Astrocyte of the cerebellum (primary cell): ENCODE measurements at places on chromosomes 6 and 20.

GRCh38 chr20:3239867-3240775 is 1.1 kb upstream of the SLC4A11 start:
- no peak for DNase-seq

DNA sequence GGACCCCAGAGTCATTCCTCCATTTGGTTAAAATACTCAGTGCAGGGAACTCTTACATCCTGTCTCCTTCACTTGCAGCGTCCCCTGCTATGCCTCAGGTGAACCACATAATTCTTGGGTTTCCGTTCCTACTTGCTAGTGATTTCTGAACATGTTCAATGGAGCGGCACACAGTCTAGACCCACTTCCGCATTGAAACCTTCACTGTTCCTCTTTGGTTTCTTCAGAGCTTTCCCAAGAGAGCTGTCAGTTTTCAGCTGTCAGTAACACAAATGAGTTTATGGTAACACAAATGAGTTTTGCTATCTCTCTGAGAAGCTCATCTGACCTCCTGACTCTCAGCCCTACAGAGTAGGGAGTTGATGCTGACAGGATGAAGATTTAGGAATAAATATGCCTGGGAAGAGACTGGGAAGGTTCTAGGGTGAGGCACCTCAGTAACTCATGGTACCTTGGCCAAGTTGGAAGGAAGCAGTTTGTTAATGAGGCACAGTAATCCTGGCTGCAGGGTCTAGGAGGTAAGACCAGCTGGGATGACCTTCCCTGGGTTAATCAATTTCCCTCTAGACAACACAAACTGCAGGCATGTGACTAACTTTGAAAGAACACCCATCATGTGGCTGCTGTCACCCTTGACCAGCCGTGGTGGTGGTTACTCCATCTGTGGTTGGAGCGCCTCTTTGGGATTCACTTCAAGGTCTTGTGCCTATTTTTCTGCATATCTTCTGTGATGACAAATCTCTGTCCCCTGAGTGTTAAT is 5.4 kb downstream of the SYS1 start:
- no peak for DNase-seq

GRCh38 chr6:40563111-40563510 is 24.1 kb downstream of the LRFN2 start:
- DNase-seq: no peak

- DNase-seq: no peak
These were observed 49.4 kb upstream of the COL10A1 start for GRCh38 chr6:116175344-116175743.

DNA sequence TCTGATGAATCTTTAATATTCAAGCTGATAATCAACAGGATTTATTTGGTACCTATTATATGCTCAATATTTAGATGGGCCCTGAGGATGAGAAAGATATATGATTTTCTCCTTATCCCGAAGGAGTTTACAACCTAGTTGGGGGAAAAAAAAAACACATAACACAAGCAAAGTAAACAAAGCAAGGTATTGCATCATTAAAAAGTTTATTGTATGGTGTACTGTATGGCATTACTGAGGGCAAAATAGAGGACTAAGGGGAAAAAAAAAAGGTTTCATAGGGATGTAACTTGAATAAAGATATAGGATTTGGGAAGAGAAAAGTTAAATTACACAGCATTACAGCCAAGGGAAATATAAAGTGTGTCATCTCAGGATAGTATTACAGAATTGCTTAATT is 574.7 kb downstream of the TBC1D32 start:
- DNase-seq: no peak

GRCh38 chr6:31558631-31559500 is 11.5 kb downstream of the NFKBIL1 start:
- DNase-seq: no peak

- DNase-seq: no peak
These were observed 123.9 kb upstream of the PHACTR1 start for GRCh38 chr6:12592634-12593033.

DNA sequence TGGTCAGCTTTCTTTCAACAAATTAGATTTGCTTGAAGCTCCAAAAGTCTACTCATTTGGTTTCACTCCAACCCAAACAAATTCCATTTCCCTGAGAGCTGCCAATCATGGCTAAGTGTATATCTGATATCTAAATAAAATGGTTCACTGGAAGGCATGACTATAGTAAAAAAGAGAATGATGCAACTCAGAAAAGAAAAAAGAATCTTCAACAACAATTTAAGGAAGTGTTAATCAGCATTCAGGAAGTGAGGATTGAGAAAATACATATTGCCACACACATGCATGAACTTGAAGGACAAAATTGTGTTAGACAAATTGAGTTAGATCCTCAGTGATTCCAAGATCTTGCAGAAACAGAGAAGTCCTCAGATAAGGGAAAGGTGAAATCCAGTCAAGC is 972.9 kb upstream of the FLRT3 start:
- DNase-seq: no peak

- no peak for DNase-seq
These were observed 114.0 kb upstream of the HDGFL1 start for GRCh38 chr6:22455378-22455777.

DNA sequence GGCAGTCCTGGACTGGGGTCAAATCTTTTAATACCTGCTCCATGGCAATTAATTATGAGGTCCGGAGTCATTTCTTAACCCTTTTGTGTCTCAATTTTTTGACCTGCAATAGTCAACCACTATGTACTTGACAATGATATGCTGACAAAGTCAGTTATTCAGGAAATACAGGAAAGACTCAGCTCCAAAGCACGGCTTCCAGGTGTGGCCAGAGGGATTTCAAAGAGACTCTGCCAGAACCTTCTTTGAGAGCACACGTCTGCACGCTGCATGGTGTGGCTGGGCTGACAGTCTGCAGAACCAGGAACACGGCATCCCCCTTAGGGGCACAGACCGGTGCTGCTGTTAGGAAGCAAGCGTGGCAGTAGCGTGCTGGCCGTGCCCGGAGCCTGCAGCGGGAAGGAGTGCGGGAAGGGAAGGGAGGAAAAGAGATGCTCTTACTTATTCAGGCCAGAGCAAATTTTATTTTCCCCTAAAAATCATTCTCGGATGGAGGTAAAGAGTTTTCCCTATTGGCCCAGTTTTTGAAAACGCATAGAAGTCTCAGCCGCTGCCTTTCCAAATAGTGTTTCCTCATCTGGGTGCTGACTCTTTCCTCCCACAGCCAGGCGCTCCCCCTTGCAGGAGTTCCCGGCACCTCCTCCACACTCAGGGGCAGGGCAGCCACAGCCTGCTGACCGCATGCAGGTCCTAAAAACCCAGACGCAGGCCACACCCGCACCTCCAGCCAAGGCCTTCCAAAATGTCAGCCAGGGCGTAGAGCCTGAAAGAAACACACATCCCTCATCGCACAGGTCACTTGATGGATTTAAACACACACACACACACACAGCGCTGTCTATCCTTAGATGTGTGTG is 187.4 kb upstream of the SNX9 start:
- no peak for DNase-seq

DNA sequence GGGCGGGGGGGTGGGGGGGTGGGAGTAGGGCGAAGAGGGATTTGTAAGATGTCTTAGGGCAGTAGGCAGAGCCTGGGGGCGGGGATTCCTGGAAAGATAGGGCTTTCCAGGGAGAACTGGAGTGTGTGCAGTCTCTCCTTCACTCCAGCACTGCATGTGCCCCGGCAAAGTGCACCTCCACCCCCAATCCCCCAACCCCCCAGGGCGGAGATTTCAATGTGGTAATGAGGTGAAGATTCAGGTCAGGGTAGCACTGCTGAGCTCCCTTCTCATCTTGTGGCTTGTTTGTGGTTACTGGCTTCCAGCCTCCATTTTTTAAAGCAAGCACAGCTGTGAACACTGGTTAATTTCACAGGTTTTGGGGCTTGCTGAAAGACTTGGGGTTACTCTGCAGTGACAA is 5.9 kb downstream of the TMEM239 start:
- DNase-seq: peak; percentile 32

GRCh38 chr6:101454106-101454676 is 60.7 kb downstream of the GRIK2 start:
- no peak for DNase-seq
